ENCODE measurements at places on chromosomes 1 and 21.

DNA sequence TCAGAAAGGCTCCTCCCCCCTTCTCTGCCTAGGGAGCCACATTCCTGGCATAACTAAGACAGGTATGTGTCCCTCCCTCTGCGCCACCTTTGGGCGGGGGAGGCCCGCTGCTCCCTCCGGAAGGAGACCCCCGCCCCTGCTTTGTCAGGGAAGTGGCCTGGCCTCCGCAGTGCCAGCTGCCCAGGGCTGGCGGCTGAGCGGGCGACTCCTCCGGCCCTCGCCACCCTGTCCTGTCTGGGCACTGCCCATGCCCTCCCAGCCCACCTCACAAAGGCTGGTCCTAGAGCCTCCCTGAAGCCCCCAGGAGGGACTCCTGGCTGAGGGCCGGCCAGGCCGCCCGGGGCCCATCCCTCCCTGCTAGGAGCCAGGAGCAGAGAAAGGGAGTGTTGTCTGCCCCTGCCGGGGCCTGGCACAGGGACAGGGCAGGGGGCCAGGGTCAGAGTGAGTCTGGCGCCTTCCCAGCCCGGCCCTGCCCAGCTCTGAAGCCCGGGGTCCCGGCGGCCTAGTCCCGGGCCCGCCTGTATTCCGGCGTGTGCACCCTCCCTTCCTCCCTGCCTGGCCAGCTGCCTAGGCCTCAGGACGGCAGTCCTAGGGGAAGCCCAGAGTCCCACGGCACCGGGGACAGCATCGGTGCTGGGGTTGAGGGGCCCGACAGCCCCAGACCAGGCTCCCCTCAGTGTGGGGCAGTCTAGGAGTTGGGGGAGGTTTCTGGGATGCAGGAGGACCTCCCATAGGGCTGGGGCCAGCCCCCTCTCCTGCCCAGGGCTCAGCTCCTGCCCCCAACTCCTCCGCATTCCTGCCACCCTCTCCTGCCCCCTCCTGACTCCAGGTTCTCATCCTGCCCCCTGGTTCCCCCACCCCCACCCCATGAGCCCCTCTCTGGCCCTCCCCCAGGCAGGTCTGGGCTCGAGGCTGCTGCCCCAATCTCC lies 5.1 kb downstream of the AGRN start:
- peak; percentile 46 for DNase-seq

GRCh38 chr1:199463521-199464127 lies 563.9 kb upstream of the NR5A2 start:
- peak; percentile 18 for DNase-seq

DNA sequence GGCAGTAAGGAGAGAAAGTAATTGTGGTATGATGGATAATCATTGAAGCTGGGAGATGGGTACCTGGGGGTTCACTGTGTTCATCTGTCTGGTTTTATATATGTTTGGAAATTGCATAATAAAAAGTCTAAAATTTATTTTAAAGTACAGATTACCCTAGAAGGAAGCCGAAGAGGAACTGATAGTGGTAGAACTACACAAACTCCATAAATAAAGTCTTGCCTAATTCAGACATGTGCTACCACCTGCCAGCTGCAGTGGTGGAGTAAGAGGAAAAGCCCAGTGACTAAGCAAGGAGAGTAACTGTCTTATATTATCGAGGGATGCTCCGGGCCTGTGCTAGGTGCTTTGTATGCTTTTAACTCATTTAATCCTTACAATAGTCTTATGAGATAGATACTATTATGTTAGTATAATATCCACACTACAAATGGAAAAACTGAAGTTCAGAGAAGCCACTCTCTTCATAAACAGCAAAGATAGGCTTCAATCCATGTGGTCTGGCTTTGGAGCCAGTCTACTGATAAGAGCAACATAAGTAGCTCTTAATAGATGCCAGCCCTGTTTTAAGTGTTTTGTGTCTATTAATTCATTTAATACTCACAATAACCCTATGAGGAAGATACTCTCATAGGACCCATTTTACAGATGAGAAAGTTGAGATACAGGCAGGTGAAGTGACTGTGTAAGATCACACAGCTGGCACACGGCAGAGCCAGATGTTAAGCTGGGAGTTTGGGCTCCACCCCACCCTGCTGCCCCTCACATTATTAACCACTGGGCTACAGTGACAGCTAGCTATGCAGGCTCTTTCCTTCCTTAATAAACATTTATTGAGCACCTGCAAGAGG lies 56.8 kb upstream of the HNRNPU start:
- DNase-seq = no peak

DNA sequence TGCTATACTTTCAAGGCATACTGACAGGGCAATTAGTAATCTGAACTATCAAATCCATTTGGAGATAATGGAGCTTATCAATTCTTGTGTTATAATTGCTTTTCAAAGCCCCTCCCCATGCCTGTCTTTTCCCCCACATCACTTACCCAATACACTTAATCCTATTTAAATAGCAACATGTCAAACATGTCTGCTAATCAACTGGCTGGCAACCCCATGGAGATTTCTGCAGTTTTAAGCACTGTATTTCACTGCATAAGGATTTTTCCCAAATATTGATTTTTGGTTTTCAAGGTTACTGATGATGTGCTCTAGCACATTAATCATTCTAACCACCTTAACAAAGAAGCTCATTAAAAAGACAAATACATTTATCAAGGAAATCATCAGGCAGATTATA lies 800.3 kb downstream of the PLA2G4A start:
- no peak for DNase-seq

- DNase-seq = no peak
Measured at GRCh38 chr1:75342786-75343185, 208.6 kb downstream of the LHX8 start.

DNA sequence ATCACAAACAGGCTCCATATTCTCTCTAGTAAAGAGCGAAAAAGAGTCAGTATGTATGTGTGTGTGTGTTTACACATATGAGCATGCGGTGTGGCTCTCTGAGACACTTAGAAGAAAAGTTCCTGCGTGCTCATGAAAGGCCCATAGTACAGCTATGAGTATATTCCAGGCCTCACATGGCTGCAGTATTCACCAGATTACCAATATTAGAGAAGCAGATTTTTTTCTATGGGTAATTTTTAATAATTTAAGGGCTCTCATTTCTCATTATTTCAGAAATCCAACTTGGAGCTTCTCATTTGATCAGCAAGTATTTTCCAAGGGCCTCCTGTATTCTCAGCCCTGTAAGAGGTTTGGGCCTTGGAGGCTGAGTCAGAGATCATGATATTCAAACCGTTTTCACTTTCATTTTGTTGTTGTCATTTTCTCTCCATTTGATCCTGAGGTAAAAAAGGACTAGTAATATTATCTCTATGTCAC lies 232.9 kb upstream of the SGIP1 start:
- DNase-seq = no peak

DNA sequence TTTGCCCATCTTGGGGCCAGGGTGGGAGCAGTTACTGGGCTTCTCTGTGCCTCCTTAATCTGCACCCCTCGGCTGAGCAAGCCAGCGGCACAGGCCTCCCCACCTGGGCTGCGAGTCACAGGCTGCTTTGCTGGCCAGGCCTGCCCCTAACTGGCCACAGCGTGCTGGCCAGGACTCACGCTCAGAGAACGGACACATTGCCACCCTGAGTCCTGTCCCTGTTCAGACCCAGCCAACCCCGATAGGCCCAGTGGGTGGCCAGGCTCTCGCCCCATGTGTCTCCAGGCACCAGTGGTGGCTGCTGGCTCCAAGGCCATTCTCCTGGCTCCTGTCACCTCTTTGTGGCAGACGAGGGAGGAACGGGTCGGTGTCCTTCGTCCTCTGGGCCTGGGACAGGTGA lies 61.3 kb downstream of the MORN1 start:
- DNase-seq = no peak

- DNase-seq = no peak
Measured at GRCh38 chr1:243657793-243658192, 192.2 kb downstream of the AKT3 start.

DNA sequence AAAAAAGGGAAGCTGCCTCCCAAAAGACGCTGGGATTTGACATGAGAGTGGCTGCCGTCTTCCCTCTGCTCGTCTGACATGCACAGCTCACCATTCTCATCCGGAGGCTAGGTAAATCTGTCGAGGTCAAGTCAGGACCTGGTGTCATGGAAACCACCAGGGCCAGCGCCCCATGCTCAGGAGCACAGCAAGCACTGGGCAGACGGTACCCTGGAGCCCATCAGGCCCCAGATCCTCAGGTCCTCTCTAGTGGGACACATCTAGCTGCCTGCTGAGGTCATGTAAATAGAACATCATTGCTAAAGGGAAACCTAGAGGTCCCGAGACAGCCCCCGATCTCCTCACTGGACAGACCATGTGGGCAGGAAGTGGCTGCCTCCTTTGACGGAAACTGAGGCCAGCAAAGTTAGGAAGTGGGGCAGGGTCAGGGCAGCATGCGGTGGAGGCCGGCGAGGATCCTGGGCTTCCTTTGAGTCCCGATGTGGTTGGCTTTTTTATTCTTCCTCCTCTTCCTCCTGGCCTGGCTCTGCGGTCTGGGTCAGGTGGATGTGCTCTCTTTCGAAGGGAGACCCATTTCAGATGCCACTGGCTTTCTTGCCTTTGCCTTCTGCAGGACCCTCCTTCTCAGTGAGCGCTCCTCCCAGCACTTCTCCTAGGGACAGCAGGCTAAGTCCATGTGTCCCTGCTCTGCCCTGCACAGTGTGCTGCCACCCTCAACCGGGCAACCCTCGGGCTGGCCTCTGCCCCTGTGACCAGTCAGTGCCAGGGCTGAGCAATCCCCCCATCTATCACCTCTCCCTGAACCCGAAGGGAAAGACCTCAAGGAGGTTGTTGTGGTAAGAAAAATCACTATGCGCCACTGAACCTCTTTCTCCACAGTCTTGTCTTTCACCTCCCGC lies 5.9 kb downstream of the AGT start:
- no peak for DNase-seq

DNA sequence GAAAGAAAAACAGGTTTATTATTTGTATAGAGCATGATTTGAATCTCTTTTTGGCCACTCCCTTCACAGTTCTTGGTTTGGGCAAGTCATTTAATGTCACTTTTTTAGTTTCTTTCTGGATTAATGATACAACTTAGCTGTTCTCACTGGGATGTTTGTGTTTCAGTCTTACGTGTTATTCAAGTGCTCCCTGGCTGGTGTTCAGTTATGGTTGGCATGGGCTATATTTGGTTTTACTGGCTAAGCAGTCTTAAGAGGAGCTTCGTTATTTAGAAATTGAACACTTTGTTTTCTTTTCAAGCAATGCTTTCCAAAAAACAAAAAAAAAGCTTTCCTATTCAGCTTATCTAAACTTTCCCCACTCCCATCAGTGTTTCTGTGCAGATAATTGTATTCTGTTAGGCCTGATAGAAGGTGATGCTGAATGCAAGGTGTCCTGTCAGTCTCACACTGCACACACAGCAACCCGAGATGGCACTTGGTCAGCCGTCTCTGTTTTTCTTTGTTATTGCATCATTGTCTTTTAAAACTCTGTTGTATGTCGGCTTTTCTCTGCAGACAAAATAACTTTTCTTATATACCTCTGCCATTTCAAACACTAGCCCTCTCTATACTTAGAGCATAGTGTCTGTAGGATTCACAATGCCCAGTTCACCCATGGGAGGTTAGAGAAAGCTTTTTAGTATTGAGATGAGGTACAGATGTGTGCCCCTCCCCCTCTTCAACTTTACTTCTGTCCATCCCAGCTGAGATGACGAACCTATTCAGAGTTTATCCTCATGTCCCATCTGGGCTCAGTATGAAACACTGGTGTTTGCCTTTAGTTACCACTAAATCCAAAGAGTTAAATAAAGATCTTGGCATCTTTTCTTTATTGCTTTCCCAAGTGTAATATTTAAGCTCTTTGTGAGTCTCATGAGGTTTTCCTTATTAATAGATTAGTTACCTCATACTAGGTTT lies 80.2 kb downstream of the VPS13D start:
- DNase-seq = no peak

- DNase-seq = no peak
Measured at GRCh38 chr21:41753006-41753898, 13.6 kb downstream of the RIPK4 start.

- DNase-seq = no peak
Measured at GRCh38 chr1:58437623-58438022, 108.9 kb downstream of the OMA1 start.

GRCh38 chr21:28387220-28387619 lies 605.5 kb downstream of the LTN1 start:
- DNase-seq = no peak

DNA sequence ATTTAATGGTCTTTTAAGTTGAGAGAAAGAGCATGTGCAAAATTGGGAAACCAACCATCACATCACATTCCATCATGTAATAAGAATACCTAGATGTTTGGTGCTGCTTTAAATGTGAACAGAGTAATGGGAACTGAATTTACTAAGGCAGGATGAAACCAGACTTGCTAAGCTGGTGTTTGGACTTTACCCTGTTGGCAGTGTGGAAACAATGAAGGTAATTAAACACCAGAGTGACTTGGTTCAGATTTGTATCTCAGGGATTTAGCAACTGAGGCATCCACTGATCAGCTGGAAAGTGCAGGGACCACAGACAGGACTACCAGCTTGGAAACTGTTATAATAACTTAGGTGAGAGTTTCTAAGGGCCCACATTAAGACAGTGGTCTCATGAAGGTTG lies 263.4 kb downstream of the OLFM3 start:
- DNase-seq = no peak

DNA sequence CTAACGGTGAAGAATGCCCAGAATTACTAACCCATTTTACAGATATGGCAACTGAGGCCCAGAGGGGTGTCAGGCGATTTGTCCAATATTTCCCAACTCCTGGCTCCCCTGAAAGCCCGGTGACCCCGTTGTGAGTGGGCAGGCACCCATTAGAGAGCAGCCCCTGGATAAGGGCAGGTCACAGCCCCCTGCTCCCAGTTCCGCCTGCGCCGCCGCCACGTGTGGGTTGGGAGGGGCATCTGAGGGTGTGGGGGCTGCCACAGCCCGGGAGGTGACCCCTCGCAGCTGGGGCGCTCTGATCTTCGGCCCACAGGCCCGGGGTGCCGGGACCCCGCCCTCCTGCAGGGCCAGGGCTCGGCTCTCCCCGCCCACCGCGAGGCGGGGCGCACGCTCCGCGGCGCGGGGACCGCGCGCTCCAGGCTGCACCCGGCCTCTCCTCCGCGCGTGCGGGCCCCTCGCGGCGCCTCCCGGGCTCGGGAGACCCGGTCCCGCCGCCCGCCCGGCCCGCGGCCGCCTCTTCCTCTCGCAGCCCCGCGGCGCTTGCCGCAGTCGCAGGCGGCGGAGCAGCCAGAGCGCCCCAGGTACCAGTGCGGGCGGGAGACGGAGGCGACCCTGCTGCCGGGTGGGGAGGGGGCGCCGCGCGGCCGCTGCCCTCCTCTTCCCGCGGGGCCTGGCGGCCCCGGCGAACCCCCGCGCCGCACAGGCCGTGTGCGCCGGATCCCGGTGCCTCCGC lies at the start of gene HTR6:
HTR6 (plus strand) TSS at position 423 of the 733 bp plus-strand sequence. CDS start 879 bp downstream, outside the sequence.
- DNase-seq = no peak

DNA sequence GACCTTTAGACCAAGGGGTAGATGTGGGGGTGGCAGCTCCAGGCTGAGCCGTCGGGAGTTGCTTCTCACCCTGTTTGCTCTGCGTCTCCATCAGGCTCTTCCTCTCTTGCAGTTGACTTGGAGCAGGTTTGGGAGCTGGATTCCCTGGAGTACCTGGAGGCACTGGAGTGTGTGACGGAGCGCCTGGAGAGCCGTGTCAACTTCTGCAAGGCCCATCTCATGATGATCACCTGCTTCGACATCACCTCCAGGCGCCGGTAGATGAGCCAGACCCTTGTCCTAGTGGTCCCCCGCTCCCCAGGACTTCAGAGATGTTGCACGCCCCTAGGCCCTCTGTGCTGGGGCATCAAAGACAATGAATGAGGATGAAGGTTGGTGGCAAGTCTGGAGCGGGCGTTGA lies 547.6 kb downstream of the KIF26B start:
- no peak for DNase-seq

- no peak for DNase-seq
Measured at GRCh38 chr1:240571782-240572181, 40.2 kb downstream of the GREM2 start.
